ENCODE measurements at places on chromosomes 1 and 21. TPM values are rescaled to one million over a fixed set of nuclear protein-coding genes. Genes with fewer than 3 reads are reported as not detected.

The CD101 gene
- polyA plus RNA-seq, result 0.29 TPM

DNA sequence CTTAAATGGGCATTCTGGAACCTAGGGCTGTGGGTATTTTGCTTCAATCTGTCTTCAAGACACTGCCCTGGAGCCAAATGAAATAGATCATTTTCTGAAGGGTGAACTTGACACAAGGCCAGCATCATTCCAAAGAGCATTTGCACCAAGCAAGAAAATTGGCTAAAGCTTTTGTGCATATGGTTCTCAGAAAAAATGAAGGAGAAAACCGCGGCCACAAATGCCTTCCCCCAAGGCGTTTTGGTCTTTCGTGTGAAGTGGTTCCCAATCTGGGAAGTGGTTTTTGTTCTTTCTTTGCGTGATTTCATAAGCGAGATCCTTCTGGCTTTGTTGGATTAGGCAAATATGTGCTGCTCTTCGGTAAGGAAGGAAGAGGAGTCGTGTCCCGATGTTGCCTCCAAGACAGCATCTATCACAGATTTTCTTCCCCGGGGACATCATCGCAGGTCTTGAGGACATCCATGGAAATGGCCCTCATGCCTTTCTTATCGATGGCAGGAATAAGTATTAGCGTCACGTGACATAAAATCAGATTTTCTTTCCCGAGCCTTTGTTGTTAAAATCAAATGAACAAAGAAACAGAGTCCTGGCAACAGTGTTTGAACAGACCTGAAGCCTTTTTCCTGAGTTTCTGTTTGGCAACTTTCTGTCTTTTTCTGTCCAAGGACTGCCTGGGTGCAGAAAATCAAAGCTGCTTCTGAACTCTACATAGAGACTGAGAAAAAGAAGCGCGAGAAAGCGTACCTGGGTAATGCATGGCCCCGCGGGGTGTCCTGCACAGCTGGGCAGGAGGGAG lies 31.0 kb downstream of the ATP5PO start:
- DNase-seq, result no peak

The KIF14 gene
- 10.2 TPM for polyA plus RNA-seq

DNA sequence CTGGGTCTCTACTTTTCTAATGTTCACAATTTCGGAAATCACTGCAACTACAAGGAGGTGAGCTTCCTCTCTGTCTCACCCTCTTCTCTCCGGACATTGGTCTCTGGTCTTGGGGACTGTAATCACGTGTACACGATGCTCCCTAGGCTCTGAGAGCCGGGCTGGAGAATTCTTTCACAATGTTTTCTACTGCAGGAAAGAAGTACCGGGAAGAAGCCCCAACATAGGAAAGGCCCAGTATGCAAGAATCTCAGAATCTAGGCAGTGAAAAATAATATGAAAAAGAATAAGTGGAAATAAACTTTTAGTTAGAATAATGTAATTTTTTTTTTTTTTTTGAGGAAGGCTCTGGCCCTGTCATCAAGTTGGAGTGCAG lies 13.5 kb upstream of the HJV start:
- peak; percentile 56 for DNase-seq

DNA sequence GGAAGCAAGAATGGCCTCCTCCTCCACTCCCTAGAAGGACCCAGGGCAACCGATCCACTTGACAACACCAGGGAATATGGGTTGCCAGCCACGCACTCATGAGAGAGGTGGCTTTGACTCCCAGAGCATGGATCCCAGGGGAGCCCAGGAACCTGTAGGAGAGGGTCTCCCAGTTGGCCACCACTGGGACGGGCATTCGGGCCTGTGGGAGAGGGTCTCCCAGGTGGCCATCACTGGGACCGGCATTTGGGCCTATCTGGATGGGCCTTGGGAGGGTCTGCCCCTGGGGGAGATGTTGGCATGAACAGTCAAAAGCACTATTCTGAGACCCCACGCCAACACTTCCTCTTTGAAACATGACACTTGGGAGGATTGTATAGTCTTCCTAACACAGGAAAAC lies 565 bp downstream of the TFF1 start:
- no peak for DNase-seq

- DNase-seq, result no peak
Observed at GRCh38 chr1:11629184-11630016, 24.8 kb downstream of the FBXO2 start.

The ENSA gene
- 62.2 TPM for polyA plus RNA-seq

The KRTAP12-2 gene
- not detected for polyA plus RNA-seq

The SAMD11 gene
- polyA plus RNA-seq, result 63.3 TPM

GRCh38 chr21:27564684-27565301 lies 597.9 kb upstream of the ADAMTS5 start:
- peak; percentile 63 for DNase-seq

The VWA5B1 gene
- not detected for polyA plus RNA-seq

DNA sequence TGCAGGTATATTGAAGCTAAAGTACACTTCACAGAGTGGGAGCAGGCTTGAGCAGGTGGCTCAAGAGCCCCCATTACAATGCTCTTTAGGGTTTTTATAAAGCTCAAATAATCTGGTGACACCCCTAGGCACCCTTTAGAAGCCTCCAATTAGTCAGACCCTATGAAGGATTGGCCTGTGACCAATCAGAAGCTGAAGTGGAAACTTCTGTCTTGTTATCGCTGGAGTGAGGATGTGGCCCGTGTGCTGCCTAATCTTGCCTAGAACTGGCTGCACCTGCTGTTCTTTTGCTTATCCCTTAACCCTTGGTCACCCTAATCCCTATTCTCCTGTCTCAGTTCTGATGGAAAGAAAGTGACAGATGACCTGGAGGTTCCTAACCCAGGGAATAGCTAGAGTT lies 70.8 kb upstream of the ABCG1 start:
- DNase-seq, result no peak

The CDA gene
- not detected for polyA plus RNA-seq

DNA sequence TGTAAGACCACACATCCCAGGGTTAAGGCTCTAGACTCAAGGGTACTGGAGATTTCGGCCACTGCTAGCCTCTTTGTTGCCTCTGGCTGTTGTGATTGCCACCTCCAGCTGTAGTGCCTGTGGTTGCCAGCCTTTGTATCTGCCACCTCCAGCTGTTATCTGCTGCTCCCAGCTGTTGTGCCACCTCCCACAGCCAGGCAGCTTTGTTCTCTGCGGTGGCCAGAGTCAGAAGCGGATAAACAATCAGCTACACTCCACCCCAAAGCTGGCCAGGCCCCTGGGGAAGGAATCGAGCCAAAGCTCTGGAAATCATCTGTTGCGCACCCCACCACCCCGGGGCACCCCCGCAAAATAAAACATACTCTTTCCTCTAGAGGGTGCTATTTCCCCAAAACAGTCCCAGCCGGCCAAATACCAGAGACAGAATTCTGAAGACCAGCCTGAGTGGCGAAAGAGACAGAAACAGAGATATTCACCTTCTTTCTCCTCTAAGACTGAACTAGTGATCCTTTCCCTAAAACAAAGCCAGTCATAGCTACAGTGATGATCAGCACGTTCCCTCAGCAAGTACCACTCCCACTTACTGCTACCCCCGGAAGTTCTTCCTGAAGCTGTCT lies 14.8 kb upstream of the PIGM start:
- DNase-seq, result peak; percentile 62

DNA sequence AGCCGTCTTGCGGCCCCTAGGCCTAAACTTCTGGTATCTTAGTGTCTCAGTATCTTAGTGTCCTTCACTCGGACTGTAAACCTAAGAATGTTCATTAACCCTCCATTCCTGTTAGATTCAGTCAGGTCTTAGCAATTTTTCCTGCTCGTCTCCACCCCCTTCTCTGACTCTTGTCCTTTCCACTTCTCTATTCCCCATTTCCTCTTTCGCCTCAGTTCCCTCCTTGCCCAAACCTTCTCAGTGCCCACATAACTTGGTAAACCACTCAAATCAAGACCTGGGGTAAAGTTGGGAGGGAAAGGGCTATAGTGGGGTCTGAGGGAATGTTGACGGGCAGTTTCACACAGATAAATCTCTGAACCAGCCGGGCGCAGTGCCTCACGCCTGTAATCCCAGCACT lies 726 bp upstream of the FCER1G start:
- DNase-seq, result no peak

The ZNF672 gene
- polyA plus RNA-seq, result 59.2 TPM

The SLC45A3 gene
- 7.8 TPM for polyA plus RNA-seq

The NLRP3 gene
- not detected for polyA plus RNA-seq

DNA sequence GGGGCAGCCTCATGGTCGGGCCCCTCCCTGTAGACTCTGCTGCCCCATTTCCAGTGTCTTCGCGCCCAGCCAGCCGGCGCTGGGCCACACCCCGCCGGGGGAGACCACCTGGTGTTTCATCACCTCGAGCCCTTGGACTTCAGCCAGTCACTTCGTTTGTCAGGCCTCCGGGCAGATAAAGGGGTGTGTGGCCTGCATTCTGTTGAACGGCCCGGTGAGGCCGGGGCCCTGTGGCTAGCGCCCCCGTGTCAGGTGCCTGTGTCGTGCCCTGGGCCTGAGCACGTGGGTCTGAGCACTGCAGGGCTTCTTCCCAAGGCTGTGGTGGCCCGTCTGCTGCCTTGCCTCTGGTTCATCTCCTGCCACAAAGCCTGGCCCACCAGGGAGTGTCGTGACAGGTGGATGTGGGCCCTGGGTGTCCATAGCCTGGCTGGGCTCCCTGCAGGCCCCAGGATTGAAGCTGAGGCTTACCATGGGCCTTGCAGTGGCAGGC lies 65.2 kb upstream of the DIP2A start:
- no peak for DNase-seq

- DNase-seq, result no peak
Observed at GRCh38 chr1:89739844-89740216, 81.0 kb upstream of the LRRC8D start.

- peak; percentile 84 for DNase-seq
Observed at GRCh38 chr1:84412316-84412942, 14.1 kb downstream of the DNASE2B start.

- peak; percentile 23 for DNase-seq
Observed at GRCh38 chr1:184755226-184756065, 788 bp upstream of the EDEM3 start.

DNA sequence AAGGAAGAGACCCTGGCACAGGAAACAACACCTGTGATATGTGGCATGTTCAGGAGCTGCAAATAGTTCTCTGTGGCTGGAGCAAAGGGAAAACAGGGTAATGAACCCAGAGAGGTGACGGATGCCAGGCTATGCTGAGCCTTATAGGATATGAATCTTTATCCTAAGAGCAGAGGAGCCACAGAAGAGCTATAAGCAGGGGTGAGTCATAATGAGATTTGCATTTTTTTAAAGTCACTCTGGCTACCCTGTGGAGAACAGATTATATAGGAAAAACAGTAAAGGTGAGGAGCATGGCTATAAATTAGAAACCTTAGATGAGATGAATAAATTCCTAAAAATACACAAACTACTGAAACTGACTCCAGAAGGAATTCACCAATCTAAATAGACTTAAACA lies 12.8 kb upstream of the MPL start:
- DNase-seq, result no peak

DNA sequence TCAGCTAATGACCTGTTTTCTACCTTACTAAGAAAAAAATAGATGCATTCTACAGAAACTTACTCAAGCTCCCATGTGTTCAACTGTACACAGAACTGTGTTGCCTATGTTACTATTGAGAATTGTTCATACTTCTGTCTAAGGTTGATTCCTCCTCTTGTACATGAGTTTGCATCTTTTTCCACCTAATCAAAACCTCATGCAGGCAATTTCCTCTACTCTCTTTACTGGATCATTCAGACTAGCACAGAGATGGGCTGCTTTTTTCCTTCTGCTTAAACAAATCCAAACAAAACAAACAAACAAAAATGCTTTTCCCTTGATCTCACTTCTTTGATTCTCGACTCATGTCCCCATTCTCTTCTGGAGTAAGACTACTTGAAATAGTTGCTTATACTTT lies 58.8 kb upstream of the PTGFR start:
- no peak for DNase-seq

DNA sequence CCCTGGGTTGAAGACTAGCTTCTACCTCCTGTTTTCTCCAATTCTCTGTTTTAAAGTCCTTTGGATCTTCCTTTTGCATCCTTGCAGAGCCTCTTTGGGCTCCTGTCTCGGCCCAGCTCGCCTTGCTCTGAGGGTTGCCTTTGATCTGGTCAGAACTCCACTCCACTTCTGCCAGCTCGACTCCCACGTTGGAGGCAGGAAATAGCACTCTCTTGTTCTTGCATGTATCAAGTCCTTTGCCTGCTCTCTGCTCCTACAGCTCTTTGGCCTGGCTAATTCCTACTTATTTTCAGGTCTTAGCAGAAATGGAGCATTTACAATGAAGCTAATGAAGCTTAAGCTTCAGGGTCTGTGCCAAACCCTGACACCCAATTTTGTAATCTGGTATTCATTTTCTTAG lies 21.1 kb upstream of the B3GALNT2 start:
- DNase-seq, result peak; percentile 3

DNA sequence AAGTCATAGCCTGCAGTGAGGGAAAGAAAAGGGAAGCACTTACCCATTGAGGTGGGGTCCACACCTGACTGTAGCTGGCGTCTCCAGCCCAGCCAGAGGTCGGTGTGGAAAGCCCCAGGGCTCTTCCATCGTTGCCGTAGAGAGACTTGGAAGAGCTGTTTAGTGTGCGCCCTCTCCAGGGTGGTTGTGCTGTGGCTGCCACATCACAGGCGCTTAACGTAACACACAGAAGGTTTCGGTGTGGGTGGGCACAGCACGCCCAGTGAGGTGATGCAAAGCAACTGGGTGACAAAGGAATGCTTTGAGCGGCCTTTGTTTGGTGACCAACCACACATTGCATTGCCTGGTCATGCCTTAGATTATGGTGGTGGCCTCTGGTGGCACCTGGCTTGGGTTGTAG lies 36.8 kb upstream of the KIF1B start:
- no peak for DNase-seq

The NHLH1 gene
- 1.6 TPM for polyA plus RNA-seq

- DNase-seq, result peak; percentile 18
Observed at GRCh38 chr21:46666941-46667740, 31.7 kb downstream of the PRMT2 start.

DNA sequence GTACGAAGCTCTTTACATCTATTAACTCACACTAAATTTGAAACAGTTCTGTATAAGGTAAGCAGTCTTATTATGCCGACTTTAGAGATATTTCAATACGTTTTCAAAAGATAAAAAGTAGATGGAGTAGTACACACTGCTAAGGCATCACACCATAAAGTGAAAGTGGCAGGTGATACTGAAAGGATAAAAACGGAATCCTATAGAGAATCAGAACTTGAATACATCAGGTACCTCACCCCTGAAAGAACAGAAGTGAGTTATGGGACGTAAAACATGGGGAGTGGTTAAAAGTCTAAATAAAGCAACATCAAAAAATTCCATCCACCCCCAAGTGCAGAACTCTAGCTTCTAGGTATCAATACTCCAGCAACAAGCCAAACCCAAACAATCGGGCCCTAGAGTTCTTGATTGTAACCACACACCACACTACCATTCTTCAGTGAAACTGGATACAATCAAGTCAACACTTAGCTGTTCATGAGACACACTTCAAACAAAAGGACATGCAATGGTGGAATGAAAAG lies 142.6 kb downstream of the SMYD3 start:
- DNase-seq, result no peak

The RPTN gene
- not detected for polyA plus RNA-seq

The S100A9 gene
- polyA plus RNA-seq, result 3.0 TPM

The LPAR3 gene
- polyA plus RNA-seq, result 5.1 TPM

GRCh38 chr1:112849425-112850033 lies 106.5 kb downstream of the SLC16A1 start:
- DNase-seq, result peak; percentile 66

The C1orf56 gene
- 15.6 TPM for polyA plus RNA-seq

Data from cardiac muscle cell (in vitro differentiated cells and primary cell).